ENCODE measurements at places on chromosomes 1 and 21.

GRCh38 chr21:39073063-39073462, 110.2 kb downstream of the PSMG1 start:
- no peak for DNase-seq

GRCh38 chr1:216606047-216606637, 117.1 kb downstream of the ESRRG start:
- no peak for DNase-seq

- peak; percentile 7 for DNase-seq
These were observed 21.1 kb downstream of the CRYAA start for GRCh38 chr21:43189936-43190335.

- DNase-seq, result no peak
These were observed 991 bp downstream of the PYGO2 start for GRCh38 chr1:154960446-154961136.

DNA sequence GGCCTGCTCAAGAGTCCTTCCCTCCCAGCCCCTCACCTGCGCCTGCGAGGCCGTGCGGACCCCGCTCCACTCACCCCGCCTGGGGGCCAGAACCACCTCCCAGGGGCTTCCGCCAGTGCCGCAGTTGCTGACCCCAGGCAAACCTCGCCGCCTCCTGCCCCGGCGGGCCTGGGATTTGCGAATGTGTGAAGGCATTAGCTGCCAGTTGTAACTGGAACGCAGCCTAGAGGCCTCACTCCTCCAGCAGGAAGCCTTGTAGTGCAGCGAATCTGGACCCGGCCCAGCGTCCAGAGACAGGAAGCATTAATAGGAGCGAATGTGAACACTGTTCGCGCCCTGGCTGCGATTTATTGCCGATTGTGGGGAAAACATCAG, 140.9 kb upstream of the ARHGEF16 start:
- no peak for DNase-seq

DNA sequence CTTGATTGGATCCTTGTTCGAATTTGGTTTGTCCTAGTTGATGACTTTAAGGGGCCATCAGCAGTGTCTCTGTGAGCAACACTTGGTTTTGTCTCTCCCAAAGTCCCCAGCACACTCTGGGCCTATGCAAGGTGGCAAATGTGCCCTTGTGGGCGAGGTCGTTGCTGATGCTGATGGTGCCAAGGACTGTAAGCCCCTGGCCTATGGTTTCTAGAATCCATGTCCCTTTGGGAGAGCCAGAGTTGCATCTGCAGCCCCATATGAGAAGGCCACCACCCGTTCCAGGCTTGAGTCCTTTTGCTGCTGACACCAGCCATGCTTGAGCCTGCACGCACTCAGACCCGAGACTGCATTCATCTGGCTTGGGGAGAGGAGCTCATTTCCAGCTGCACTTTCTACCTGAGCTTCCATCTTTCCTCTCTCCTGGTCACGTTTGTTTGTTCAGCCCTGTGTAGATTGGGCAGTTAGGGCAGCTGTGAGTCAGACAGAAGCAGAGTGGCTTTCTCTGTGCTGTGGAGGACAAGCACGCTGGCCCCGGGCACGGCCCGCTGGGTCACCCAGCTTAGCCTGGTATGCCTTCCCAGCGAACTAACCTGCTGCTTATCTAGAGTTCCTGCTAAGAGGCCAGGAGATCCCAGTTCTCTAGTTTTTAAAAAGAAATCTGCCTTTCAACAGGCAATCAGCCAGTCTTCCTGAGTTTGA, 52.1 kb upstream of the CSF3R start:
- no peak for DNase-seq

- no peak for DNase-seq
These were observed 590.5 kb upstream of the ADAMTS5 start for GRCh38 chr21:27557356-27557755.
